CD4-positive, alpha-beta T cell treated with Interleukin-12 subunit alpha and Interleukin-12 subunit beta, for 1 hour (primary cell): ENCODE measurements at places on chromosomes 1 and 21.

DNA sequence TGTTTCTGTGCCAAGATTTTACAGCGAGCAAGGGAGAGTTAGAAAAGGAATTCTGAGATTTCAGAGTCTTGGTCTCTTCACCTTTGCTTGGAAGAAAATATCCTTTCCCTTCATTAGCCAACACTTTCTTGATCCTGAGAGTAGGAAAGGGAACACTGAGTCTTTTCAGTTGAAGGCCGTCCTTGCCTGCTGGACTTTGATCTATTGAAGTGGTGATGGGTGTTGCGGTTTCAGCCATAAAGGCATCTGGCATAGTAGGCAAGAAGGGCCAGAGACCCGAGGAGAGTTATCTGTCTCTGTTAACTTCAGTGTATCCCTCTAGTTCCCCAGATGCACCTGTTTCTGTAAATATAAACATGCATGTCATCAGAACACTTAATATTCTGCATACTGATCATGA, 9.7 kb downstream of the SELE start:
- no peak for DNase-seq

GRCh38 chr1:23118957-23119792, 49.5 kb downstream of the LUZP1 start:
- peak; percentile 77 for DNase-seq

- DNase-seq, result no peak
Observed at GRCh38 chr1:233491953-233492620, 121.8 kb upstream of the KCNK1 start.

DNA sequence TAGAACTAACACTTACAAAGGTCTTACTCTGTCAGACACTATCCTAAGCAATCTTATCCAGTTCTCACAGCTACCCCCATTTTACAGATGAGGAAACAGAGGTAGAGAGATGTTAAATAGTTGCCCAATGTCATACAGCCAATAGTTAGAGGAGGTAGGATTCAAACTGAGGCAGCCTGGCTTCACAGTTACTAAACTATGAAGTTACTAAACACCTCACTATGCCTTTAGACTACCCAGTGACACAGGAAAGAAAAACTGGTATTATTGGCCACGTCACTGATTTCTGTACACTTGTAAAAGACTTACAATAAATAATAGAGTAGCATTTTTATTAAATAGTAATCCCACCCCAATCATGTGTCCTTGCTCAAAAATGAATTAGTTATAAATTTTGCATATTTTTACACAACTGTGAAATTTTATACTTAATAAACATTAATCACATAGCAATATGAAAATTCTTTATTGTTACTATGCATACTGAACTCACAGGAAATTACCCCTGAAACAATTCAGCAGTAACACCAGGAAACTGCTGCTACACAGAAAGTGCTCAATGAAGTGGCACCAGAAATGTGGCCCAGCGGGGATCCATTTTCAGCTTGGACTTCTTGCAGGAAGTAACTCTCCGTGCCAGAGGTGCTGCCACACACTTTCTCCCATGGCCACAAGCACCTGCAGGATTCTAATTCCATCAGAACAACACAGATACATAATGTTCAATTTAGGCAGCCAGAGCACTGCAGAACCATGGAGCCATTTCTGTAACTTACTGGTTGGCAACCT, 69.4 kb downstream of the VAV3 start:
- no peak for DNase-seq

DNA sequence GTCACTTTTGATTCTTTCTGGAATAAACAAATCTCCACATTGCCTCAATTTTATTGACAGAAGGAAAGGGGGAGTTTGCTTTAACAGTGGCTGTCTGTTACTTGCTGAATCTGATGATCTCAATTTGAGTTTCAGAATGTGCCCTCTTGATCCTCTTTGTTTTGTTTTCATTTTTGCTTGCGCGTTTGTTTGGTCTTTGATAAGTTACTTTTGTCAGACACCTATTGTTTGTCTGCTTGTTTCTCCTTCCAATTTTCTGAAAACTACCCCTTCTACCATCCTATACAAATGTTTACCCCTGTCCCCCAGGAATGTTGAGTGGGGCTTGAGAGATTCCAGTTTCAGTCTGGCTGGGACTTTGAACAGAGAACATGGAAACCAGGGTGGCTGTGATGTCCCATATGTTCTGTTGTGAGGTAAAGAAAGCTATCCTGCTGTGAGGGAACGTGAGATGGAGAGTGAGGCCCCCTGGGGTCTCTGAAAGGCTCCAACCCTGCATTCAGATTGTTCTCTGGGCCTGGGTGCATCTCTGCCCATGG, 11.8 kb upstream of the XCL2 start:
- no peak for DNase-seq

DNA sequence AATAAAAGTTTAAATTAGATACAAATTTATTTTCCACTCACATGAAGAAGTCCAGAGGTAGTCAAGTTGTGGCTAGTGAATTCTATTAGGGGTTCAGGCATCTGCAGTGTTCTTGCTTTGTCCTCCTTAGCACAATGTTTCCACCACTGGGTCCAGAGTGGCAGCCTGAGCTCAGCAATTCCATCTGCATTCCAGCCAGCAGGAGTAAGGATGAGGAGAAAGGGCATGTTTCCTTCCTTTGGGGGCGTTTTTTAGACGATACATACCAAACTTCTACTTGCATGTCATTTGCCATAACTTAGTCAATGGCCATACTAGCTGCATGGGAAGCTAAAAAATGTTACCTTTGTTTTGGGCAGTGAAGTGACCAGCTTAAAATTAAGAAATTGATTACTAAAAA, 98.5 kb upstream of the VANGL1 start:
- DNase-seq, result no peak

GRCh38 chr1:94094469-94095111, 26.4 kb downstream of the ABCA4 start:
- DNase-seq, result no peak
